NCI-H2227 treated with DMSO at 0.1 percent for 48 hours (cell line): ENCODE measurements at places on chromosomes 7 and 10.

- no peak for DNase-seq
Measured at GRCh38 chr10:129101232-129101980, 365.6 kb upstream of the MGMT start.

DNA sequence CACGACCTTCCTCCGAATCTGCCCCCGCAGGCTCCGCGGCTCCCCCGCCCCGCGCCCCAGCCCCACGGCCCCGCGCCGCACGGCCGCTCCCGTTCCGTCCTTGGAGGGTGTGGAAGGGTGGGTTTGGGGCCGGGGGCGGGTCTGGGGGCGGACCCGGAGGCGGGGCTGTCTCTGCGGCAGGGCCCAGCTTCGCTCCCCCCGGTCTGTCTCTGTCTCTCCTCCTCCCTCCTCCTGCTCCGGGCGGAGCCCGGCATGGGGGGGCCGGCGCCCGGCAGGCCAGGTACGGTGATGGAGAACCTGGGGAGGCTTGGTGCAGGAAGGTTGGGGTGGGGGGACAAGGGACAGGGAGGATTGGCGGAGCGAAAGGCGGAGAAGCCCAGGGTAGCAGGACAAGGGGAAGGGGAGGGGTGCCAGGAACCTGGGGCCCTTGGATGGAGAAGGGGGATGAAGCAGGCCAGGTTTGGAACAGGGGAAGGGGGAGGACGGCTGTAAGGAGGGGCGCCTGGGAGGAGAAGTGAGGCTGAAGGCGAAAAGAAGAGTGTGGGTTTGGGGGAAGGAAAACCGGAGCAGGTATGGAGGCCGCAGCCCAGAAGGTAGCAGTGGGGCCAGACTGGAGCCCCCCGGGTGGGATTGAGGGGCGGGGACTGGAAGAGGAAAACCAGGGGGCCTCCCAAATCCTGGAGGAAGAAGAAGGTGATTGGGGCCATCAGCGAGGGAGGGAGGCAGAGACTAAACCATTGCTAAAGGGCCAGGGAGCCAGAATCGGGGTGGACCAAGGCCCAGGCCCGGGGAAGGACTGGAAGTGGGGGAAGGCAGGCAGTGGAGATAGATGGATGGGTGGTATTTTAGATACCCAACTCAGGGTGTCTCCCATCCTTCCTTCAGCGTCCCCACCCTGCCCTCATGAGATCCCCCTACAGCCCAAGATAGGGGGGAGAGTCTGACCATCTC lies at the start of gene NYAP1:
Gene NYAP1 (plus strand): TSS at position 206 of the 951 bp plus-strand sequence. CDS start 1,385 bp downstream, outside the sequence.
- DNase-seq: peak; percentile 68

DNA sequence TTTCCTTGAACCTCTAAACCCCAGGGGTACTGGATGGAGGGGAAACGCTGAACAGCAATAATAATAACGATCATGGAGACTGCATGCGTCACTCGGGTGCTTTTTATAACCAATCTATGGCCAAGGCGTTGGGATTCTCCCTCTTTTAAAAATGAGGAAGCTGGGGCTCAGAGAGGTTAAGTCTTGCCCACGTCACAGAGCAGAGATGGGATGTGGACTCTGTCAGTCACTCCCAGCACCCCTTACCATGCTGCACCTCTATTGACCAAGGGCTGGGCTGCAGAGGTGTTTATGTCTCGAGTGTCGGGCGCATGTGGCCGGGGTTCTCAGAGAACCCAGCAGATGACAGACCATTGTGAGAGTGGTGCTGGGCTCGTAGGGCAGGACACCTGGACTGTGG lies 129.9 kb downstream of the CDH23 start:
- DNase-seq: no peak

DNA sequence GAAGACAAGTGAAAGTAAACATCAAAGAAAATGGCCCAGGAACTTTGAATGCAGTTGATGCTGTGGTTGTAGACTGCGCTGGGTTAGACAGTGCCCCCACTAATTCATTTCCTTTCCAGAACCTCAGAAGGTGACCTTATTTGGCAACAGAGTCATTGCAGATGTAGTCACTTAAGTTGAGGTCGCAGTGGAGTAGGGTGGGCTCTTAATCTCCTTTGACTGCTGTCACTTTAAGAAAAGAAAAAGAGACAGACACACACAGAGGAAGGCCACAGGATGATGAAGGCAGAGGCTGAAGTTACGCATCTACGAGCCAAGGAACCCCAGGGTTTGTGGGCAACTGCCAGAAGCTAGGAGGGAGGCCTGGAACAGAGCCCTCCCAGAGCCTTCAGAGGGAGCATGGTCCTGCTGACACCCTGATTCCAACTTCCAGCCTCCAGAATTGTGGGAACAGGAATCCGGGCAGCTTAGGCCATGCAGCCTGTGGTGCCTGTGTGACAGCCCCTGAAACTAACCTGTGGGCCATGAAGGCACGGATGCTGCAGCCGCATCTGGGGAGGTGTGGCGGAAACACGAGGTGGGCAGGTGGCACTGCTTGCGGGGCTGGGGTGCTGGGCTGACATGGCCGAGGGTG lies 107.6 kb downstream of the PRKAG2 start:
- DNase-seq: no peak
